ENCODE measurements at places on chromosomes 6 and 20.
A peak's percentile ranks its signal among the peaks of the same experiment; 100 is the strongest.

- DNase-seq, result peak; percentile 14
Measured at GRCh38 chr20:17654649-17655285, 27.3 kb downstream of the RRBP1 start.

DNA sequence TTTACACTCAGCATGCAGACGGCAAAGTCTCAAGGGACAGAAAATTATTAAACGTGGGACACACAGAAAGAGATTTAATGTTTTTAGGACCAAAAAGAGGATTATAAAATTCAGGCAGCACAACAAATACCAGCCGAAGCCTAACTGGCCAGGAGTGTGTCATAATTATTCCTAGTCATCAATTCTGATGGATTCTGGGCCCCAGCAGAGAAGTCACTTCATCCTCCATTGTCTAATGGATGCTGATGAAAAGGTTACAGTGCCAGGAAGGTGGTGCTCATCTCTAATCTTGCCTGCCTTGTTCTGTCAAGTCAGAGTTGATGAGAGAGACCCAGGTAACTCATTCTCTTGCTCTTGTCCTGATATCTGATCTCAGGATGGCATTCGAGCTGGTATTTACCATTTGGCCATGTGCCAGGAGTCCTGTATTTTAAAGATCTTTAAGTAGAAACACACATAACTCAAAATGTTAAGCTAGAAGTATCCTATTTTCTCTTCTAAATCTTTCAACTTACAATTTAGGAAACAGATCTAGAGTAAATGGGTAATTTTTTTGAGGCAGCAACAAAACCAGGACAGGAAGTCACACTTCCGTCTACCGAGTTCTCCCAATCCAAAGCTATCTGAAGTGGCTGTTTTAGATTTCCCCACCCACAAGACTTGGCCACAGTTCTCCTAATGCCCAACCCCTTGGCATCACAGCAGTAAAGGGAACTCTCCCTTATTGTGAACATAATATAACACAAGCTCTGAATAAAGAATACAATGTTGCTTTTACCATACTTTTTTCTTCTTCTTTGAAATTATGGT lies 50.0 kb downstream of the ADAT2 start:
- DNase-seq, result no peak

- no peak for DNase-seq
Measured at GRCh38 chr20:50267041-50267865, 76.6 kb downstream of the CEBPB start.

GRCh38 chr20:45096781-45097180 lies 4.1 kb downstream of the KCNS1 start:
- no peak for DNase-seq

DNA sequence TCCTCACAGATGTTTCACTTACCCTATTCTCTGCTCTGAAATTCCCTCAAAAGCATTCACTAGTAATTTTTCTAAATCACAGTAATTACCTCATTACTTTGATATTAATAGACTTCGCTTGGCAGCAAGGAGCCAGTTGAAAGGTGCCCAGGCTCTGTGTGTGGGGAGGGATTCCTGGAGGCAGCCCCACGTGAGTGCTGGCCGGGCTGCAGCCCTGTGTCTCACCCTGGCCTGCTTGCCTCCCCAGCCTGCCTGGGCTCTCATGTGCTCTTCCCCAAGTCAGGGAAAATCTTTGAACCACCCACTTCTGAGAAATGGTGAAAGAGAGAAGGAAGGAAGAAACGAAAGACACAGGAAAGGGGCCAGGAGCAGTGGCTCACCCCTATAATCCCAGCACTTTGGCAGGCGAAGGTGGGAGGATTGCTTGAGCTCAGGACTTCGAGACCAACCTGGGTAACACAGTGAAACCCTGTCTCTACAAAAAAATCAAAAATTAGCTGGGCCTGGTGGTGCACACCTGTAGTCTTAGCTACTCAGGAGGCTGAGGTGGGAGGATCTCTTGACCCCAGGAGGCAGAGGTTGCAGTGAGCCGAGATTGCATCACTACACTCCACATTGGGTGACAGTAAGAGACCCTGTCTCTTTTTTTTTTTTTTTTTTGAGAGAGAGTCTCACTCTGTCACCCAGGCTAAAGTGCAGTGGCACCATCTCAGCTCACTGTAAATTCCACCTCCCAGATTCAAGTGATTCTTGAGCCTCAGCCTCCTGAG lies 20.0 kb upstream of the SNTA1 start:
- DNase-seq, result no peak

DNA sequence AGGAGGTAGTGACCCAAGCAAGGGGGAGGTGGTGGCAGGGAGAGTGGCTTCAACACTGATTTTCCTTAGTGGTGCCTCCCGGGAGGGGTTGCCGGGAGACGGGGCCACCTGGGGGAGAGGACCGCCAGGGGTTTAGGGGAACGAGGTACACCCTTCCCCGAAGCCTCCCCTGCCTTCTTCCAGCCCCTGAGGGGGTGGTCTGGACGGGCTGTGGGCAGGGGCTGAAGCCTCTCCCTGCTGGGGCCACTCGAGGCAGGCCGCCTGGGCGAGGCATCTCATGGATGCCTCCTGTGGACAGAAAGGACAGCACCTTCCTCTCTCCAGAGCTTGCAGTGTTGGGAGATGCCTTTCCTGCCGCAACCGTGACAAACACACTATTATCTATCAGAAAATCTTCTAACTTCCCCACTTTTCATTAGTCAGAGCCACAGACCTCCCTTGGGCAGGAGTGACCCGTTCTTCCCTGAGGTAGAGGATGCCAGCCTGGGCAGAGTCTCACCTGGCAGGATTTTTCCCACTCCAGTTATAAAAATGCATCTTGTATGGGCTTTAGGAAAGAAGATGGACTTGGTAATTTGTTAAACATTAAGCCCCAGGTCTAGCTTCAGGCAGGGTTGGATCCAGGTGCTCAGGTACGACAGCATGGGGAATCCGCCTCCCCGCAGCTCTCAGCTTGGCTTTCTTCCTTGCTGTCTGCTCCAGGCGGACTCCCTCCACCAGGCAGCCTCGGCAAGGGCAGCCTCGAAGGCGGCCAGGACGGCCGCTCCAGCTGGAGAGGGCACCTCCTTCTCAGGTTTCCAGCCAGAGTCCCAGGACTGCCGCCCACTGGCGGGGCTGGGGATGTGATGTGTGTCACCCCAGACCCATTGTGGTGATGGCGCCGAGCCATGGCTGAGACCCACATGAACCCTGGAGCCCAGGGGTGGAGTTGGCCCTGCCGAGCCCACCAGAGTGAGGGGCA lies 11.0 kb downstream of the HRH3 start:
- DNase-seq, result no peak

DNA sequence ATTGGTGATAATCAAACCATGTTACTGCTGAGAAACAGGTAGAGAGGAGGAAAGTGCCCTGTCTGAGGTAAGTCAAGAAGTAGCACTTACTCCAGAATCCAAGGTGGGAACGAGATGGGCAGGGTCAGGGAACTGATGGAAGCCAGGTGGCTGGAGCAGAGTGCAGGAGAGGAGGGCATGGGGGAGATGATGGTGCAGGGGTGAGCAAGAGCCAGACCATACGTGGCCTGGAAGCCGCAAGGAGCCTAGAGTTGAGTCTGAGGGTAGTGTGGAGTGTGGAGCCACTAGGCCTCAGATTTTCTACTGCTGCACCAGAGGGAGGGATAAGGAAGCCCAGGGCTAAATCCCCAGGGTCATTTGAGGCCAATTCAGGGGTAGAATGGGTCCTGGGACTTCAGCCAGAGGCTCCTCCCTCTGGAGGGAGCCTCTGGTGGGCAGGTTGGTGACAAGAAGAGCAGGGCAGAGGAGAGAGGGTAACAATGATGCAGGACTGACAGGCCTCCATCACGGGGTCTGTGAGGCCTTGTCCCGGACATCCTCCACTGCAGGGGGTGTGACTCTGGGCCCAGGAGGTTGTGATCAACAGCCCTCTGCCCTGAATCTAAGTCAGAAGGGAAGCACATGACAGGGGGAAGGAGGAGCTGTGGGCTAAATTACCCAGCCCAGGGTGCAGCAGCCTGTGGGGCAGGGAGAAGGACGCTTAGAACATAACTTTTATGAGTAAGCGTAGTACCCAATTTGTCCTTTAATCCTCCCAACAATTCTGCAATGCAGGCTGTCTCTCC lies 28.7 kb downstream of the COX4I2 start:
- no peak for DNase-seq

- DNase-seq, result no peak
Measured at GRCh38 chr20:40545478-40545877, 143.6 kb downstream of the MAFB start.

DNA sequence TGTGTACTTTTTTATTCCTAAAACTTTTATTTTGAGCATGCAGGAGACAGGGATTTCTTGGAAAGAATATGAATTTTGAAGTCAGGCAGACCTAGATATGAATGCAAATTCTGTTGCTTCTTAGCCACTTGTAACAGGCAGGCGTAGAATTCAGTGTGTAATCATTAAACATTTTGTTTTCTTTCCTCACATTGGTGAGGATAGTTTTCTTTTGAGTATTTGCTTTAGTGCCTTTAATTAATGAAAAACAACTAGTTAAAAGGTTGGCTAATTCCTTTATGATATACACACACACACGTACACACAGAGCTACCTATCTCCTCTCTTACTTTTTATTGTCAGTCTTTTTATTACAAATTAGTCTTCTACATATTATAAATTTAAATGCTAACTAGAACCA lies 342.3 kb downstream of the CDKAL1 start:
- no peak for DNase-seq

- no peak for DNase-seq
Measured at GRCh38 chr6:20117474-20117873, 94.8 kb downstream of the MBOAT1 start.

DNA sequence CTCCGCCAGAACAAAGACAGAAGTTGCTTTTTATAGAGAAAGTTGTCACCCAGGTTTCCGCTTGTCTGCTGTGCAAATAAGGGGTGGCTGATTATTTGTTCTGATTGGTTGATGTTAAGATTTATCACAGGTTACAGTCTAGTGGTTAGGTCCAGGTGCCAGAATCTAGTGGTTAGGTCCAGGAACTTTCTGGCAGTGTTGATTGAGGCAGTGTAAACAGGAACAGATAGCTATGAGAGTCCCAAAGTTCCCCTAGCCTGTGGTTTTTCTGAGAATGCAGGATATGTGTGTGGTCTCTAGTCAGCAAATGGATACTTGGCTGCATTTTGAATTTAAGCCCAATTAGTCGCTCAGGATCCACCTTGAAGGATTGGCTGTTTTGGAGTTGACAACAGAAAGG lies 148.0 kb downstream of the TMEM200A start:
- peak; percentile 11 for DNase-seq

GRCh38 chr6:132819405-132820161 lies 5.2 kb downstream of the RPS12 start:
- no peak for DNase-seq

DNA sequence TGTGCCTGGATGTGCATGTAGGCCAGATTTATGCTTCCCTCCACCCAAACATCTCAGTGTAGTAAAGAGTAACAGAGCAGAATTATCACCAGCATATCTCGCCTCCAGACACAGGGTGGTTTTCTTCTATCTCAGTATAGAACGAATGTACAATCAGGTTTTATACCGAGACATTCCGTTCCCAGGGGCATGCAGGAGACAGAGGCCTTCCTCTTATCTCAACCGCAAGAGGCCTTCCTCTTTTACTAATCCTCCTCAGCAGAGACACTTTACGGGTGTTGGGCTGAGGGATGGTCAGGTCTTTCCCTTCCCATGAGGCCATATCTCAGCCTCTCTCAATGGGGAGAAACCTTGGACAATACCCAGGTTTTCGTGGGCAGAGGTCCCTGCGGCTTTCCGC lies 36.4 kb upstream of the MC3R start:
- no peak for DNase-seq

DNA sequence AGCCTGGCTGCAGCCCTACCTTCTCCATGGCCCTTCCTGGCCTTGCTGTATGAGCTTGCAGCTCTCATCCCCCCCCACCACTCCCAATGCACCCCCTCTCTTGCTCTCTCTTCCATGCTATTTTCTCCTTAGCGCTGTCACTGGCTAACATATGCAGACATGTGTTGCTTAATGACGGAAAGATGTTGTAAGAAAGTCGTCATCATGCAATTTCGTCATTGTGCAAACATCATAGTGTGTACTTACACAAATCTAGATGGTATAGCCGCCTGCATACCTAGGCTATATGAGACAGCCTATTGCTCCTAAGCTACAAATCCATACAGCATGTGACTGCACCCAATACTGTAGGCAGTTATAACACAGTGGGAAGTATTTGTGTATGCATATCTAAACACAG lies 27.0 kb downstream of the ANGPT4 start:
- DNase-seq, result no peak

GRCh38 chr20:45036044-45036755 lies 64.7 kb downstream of the KCNS1 start:
- DNase-seq, result peak; percentile 9

GRCh38 chr6:64729522-64729921 lies 977.5 kb downstream of the EYS start:
- DNase-seq, result no peak

- DNase-seq, result no peak
Measured at GRCh38 chr6:69145062-69145461, 510.0 kb downstream of the ADGRB3 start.

- DNase-seq, result no peak
Measured at GRCh38 chr6:87832025-87832825, 130.2 kb upstream of the AKIRIN2 start.

- no peak for DNase-seq
Measured at GRCh38 chr20:63273635-63274380, 1.2 kb downstream of the ARFGAP1 start.

DNA sequence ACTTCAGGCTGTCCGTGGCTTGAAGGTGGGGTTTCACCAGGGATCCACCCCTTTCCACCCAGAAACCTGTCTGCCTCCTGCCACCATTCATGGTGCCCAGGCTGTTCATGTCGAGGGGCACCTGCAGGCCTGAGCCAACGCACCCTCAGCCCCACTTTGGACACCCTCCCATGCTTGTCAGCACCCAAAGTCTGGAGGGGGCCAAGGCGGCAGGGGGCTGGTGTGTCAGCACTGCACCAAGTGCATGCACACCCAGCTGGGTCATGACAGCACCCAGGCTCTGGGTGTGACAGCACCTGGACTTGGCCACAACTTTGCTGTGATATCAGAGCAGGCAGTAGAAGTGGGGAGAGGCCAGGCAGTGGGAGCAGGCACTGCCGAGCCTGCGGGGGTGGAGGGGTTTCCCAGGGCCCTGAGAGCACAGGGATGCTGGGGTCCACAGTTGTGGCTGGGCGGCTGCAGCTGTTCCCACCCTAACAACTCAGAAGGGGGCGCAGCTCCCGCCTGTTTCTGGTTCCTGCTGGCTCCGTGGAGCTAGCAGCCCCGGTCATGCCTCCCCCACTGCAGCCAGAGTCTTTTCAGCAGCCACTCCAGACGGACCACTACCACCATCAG lies 33.3 kb upstream of the GRM4 start:
- DNase-seq, result no peak

DNA sequence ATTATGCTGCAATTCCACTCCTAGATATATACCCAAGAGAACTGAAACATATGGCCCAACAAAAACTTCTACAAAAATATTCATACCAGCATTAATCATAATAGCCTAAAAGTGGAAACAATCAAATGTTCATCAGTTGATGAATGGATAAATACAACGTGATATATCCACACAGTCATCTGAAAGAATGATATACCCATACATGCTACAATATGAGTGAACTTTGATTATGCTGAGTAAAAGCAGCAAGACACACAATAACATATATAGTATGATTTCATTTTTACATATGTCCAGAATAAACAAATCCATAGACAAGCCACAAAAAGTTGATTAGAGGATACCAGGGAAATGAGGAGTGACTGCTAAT lies 30.7 kb downstream of the CDK19 start:
- no peak for DNase-seq
